Caudate nucleus (tissue), 63 donors: ENCODE measurements at places on chromosomes 2 and 18.

- DNase-seq = no peak
Observed at GRCh38 chr2:211086049-211086448, 529.6 kb downstream of the CPS1 start.

DNA sequence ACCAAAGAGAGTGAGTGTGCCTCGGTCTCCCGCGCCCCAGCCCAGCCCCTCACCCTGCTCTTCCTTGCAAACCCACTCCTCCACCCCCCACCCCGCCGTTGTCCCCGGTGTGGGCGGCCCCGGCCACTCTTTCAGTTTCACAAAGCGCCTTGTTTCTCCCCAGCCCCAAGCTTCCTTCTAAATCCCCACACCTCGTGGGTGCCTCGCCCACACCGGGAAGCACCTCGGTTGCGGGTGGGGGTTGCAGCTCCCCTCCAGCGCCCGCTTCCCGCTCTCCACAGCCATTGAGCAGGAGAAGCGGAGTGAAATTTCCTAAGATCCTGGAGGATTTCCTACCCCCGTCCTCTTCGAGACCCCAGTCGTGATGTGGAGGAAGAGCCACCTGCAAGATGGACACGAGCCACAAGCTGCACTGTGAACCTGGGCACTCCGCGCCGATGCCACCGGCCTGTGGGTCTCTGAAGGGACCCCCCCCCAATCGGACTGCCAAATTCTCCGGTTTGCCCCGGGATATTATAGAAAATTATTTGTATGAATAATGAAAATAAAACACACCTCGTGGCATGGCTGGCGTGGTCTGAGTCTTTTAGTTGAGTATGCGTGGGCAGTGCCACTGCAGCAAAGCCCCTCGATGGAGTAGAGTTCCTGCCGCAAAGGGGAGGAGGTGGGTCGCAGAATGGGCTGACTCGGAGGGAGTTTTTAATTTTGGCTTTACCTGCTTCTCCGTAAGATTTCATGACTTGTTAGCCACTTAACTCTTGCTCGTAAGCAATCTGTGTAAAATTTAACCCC is 848 bp downstream of the TMSB10 start:
- DNase-seq = peak; percentile 34

DNA sequence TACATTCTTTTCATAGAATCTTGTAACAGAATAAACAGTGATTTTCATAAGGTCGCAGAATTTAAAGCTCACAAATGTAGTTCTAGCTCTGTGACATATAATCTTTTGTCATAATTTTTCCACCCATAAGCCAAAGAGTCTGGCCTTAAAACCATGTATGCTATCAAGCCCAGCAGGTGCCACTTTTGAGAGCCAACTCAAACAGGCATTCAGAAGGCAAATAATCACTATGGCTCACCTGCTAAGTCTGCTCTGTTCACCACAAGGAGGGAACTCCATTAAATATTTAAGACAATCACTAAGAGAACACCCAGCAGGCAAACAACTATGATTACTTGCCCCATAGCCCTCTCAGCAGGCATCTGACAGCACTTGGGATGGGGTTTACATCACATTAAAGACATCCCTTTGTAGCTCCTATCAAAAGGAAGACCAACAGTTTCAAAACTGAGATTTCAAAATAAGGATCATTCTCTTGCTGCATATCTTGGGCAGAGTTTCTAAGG is 241.6 kb downstream of the PDE11A start:
- no peak for DNase-seq

DNA sequence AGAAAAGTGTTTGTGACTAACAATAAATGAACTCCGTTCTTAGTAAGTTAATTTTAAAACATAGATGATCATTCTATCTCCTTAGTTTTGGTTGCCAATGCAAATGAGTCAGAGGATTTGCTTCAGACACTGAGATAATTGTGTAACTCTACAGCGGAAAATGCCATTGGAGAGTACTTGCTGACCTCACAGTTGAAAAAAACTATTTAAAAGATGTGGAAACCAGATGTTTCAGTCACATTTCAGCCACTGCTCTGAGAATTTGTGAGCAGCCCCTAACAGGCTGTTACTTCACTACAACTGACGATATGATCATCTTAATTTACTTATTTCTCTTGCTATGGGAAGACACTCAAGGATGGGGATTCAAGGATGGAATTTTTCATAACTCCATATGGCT is at the start of gene TNFAIP6:
TSS of gene TNFAIP6 (plus strand) at position 234 of the 400 bp plus-strand sequence. CDS start at position 309, 75 bp downstream.
- no peak for DNase-seq

GRCh38 chr2:64404743-64405142 is 49.2 kb upstream of the LGALSL start:
- DNase-seq = no peak

DNA sequence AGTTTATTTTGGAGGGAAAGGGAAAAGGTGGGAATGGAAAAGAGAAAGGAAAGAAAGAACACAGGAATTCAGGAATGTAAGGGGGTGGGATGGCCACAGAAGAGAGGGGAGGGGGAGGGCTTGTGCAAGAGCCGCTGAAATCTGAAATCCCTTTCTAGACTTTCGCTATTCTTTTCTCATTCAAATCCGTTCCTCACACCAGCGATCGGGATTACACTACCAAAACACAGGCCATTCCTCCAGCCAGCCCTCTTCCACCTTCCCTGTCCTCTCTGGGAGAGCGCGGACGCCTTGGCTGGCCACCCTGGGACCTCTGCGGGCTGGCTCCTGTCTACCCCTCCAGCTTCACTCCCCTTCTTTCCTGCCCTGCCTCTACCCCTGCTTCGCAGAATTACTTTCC is 102.3 kb downstream of the CDCA7 start:
- no peak for DNase-seq

- DNase-seq = no peak
Observed at GRCh38 chr2:8608411-8608954, 73.4 kb upstream of the ID2 start.

- DNase-seq = no peak
Observed at GRCh38 chr2:37809525-37809924, 115.6 kb upstream of the RMDN2 start.

GRCh38 chr2:100819370-100820272 is at the start of gene NPAS2:
Gene NPAS2 (plus strand): TSS chr2:100820139. CDS start chr2:100904755, 84,616 bp downstream.
- DNase-seq = no peak

DNA sequence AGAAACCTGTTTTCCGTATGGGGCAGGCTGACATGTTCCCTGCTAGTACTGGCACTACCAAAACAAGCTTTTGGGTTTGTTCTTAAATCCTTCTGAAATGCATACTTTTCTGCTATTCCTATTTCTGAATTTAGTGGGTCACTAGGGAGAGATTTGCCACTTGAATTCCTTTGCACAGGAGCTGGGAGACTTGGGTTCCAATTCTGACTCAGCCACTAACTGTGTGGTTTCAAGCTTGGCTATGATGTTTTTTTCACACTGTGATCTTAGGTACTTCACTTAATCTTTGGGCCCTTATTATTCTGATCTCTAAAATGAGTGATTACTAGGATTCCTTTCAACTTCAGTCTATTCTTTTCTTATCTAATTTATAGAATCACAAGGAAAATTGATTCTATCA is 105.5 kb downstream of the BCL11A start:
- DNase-seq = no peak

GRCh38 chr2:35251156-35251555 is 1104.4 kb upstream of the CRIM1 start:
- no peak for DNase-seq

DNA sequence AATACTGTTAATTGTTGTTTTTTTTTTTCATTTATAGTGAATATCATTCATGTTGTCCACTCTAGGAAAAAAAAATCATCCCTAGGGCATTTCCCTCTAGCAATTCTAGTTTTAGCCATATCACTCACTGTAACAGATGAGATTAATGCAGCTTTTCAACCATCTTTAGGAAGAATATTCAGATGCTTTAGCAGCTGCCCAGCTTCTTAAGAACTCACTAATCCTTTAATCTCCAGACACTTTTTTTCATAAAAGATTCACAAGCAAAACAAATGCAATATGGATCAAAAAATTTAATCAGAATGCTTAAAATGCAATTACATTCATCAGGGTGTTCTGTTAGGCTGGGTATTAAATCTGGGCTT is 692.6 kb downstream of the ERBB4 start:
- DNase-seq = no peak

DNA sequence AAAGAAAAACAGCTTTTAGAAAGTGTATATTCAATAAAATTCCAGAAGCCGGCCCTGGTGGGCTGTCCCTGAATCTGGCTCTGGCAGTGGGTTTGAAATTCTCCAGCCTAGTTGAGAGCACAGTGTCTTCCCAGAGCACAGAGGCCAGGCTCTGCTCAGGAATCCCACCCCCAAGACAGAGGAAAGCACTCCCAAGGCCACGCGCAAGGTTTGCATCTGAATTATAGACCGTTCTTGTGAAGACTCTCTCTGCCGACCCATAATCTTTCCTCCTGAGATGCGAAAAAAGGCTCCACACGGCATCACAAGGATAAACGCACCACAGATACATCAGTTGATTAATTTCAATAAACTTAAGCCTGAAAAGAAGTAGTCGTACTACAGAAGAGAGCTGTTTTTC is 342.2 kb downstream of the CMPK2 start:
- no peak for DNase-seq

- DNase-seq = no peak
Observed at GRCh38 chr2:13474538-13474937, 757.8 kb downstream of the TRIB2 start.

- no peak for DNase-seq
Observed at GRCh38 chr2:151946899-151947812, 118.9 kb upstream of the ARL5A start.

GRCh38 chr2:36859366-36859792 is 107.0 kb downstream of the STRN start:
- DNase-seq = no peak

DNA sequence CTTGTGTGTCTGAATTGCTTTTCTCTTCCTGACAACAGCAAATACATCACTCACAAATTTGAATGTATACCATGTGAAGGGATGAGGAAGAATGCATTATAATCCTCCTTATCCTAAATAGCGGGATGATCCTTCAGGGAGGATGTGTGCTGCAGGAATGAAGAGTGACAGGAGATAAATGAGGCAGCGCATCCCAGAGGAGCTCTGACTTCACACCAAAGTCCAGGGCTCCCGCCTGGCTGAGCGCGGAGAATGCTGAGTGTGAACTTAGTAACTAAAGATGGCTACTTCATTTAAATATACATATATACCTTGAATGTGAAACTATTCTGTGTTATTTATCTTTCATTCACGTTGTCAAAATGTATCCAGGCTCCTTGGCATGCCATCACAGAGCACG is 145.2 kb upstream of the TPO start:
- no peak for DNase-seq

DNA sequence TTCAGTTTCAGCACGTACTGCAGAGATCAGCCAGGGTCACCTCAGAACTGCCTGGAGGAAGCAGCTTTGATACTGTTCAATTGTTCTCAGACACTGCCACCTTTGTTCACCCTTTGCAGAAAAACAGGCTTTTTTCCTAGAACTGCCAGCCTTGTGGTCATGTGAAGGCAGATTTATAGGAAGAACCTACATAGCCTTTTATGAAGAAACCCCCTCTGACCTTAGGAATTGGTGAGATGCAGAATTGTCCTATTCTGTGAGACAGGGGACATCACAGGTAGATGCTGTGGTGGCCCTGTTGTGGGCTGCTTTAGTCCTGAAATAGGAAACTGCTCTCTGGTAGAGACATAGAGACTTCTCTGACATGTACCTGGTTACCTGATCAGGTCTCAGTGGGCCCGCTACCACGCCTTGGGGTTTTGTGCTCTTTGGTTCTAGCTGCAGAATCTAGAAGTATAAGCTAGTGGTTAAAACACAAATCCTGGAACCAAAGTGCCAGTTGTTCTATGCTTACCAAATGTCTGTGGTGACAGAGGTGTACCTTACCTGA is 206.6 kb downstream of the AGPS start:
- DNase-seq = no peak

- no peak for DNase-seq
Observed at GRCh38 chr2:166197446-166197845, 69.6 kb upstream of the SCN1A start.

- peak; percentile 51 for DNase-seq
Observed at GRCh38 chr2:24984912-24985311, 13.2 kb upstream of the DNAJC27 start.

GRCh38 chr2:232385660-232386489 is 7.3 kb downstream of the ALPP start:
- no peak for DNase-seq

GRCh38 chr18:35267809-35268208 is 22.2 kb downstream of the ZSCAN30 start:
- DNase-seq = no peak

- DNase-seq = no peak
Observed at GRCh38 chr2:59761966-59762365, 791.5 kb downstream of the BCL11A start.

GRCh38 chr2:198168651-198169050 is 364.3 kb downstream of the PLCL1 start:
- no peak for DNase-seq

- no peak for DNase-seq
Observed at GRCh38 chr2:149313512-149313972, 16.8 kb upstream of the LYPD6 start.
